ENCODE measurements at places on chromosomes 16 and 17. TPM values are rescaled to one million over a fixed set of nuclear protein-coding genes. Genes with fewer than 3 reads are reported as not detected.

UMOD gene
- total RNA-seq = not detected

TEDC2 gene
- total RNA-seq = 41.0 TPM

SSTR5 gene
- not detected for total RNA-seq

TERB1 gene
- total RNA-seq = not detected

HOXB4 gene
- total RNA-seq = 4.2 TPM

DNAH9 gene
- not detected for total RNA-seq

CTRB2 gene
- not detected for total RNA-seq

ZNF750 gene
- total RNA-seq = not detected

RASD1 gene
- 12.9 TPM for total RNA-seq

JPT1 gene
- 271 TPM for total RNA-seq

MYH1 gene
- not detected for total RNA-seq

NPIPA3 gene
- total RNA-seq = 2.7 TPM

MYH8 gene
- not detected for total RNA-seq

INCA1 gene
- total RNA-seq = 0.37 TPM

KLHL36 gene
- total RNA-seq = 42.6 TPM

PRRT2 gene
- 1.3 TPM for total RNA-seq

CACNA1G gene
- 0.07 TPM for total RNA-seq

KPNA2 gene
- total RNA-seq = 224 TPM

KIFC3 gene
- total RNA-seq = 0.96 TPM

WNT9B gene
- total RNA-seq = not detected

BRD7 gene
- 91.0 TPM for total RNA-seq

CHAD gene
- not detected for total RNA-seq

GSG1L gene
- not detected for total RNA-seq

CBX2 gene
- 5.1 TPM for total RNA-seq

OTOA gene
- total RNA-seq = 0.10 TPM

SOST gene
- total RNA-seq = not detected

KRTAP3-1 gene
- total RNA-seq = not detected

ALOX12 gene
- not detected for total RNA-seq

PNMT gene
- total RNA-seq = not detected

ABI3 gene
- total RNA-seq = 32.8 TPM

CCL11 gene
- total RNA-seq = not detected

TEX19 gene
- not detected for total RNA-seq

C17orf67 gene
- 3.1 TPM for total RNA-seq

CFAP97D1 gene
- not detected for total RNA-seq

RAMP2 gene
- not detected for total RNA-seq

RDM1 gene
- 1.7 TPM for total RNA-seq

CRLF3 gene
- total RNA-seq = 49.5 TPM

KRT25 gene
- total RNA-seq = not detected

ABCA6 gene
- not detected for total RNA-seq

TMEM238L gene
- not detected for total RNA-seq

CES3 gene
- total RNA-seq = 7.3 TPM

MT1E gene
- total RNA-seq = 135 TPM

ASPHD1 gene
- 4.7 TPM for total RNA-seq

FAM171A2 gene
- total RNA-seq = 0.29 TPM

TPSB2 gene
- not detected for total RNA-seq

WSCD1 gene
- total RNA-seq = 0.07 TPM

LDHD gene
- total RNA-seq = 0.26 TPM

ZG16 gene
- total RNA-seq = not detected

MILR1 gene
- total RNA-seq = 0.37 TPM

TNFSF13 gene
- 2.2 TPM for total RNA-seq

CD68 gene
- 2.4 TPM for total RNA-seq

FOXO3B gene
- total RNA-seq = 5.7 TPM

NDEL1 gene
- total RNA-seq = 75.4 TPM
